ENCODE measurements at places on chromosomes 1 and 21. TPM values are rescaled to one million over a fixed set of nuclear protein-coding genes. Genes with fewer than 3 reads are reported as not detected.

- no peak for DNase-seq
These were observed 41.6 kb upstream of the PKP1 start for GRCh38 chr1:201241736-201242135.

DNA sequence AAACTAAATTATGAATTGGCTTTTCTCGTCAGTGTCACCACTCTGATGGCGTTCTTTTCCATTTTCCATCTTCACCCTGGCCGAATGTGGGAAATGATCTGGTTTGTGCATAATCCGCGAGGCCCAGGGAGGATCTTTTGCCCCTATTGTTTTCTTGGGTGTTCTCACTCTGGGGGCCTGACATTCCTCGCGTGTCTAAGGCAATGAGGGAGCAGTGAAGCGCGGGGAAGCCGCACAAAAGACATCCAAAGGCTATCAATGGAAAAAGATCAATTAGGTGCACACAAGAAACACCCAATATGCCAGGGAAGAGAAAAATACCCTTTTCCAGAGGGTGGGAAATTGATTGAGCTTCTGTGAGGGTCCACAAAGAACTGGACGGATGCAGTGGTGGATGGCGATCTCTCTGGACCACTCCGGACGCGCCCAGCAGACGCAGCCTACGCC is 941 bp upstream of the C1orf21 start:
- no peak for DNase-seq

GRCh38 chr1:203274603-203275381 is 30.5 kb upstream of the BTG2 start:
- no peak for DNase-seq

DNA sequence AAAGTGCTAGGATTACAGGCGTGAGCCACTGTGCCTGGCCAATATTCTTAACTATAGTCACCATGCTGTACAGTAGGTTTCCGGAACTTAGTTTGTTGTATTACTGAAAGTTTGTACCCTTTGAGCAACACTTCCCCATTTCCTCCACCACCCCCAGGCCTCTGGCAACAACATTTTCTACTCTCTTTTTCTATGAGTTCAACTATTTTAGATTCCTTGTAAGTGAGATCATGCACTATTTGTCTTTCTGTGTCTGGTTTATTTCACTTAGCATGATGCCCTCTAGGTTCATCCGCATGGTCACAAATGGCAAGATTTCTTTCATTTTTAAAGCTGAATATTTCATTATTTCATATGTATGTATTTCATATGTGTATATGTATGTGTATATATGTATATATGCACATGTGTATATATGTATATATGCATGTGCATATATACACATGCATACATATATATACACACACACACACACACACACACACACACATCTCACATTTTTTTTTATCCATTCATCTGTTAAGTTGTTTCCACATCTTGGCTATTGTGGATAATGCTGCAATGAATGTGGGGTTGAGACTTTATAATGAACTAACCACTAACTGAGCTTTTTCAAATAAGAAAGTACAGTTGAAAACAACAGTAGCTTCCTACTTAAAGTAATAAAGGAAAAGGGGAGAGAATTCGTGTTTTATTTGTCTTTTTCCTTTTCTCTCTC is 256.8 kb upstream of the C1orf105 start:
- no peak for DNase-seq

- DNase-seq, result no peak
These were observed 6.4 kb downstream of the IL6R start for GRCh38 chr1:154411525-154411924.

DNA sequence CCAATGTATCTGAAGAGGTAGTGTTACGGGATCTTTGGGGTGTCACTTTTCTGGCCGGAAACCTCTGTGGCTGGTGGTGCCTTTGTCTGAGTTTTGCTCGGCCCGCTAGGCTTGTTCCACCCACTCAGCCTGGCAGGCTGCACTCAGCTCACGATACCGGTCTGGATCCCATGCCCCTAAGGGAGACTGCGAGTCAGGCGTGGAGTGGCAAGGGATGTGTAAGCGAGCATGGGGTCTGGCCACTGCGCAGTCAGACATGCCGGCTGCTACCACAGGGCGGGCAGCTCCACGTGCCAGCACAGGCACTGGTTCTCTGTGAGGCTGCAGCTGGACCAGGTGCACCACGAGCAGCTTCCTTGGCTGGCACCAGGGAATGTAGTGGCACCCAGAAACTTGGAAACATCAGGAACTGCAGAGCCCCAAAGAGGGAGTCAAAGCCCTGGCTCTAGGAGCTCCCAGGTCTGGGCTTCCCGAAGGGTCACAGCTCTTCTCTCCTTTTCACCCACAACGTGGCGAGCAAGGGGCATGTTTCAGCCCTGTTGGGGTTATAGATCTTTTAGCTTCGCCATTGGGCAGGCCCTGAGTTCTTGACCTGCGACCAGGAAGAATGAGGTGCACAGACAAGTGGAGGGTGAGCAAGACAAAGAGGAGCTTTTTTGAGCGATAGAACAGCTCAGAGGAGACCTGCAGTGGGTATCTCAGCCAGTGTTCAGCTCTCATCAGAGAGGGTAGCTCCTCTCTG is 23.8 kb upstream of the LRRC8C start:
- DNase-seq, result peak; percentile 79

GRCh38 chr21:26087223-26087918 is 83.2 kb downstream of the APP start:
- DNase-seq, result no peak

The RNPEP gene
- 44.9 TPM for total RNA-seq

The MYBPH gene
- total RNA-seq, result not detected
